Left kidney (tissue), 8 donors: ENCODE measurements at places on chromosomes 11 and 22.

DNA sequence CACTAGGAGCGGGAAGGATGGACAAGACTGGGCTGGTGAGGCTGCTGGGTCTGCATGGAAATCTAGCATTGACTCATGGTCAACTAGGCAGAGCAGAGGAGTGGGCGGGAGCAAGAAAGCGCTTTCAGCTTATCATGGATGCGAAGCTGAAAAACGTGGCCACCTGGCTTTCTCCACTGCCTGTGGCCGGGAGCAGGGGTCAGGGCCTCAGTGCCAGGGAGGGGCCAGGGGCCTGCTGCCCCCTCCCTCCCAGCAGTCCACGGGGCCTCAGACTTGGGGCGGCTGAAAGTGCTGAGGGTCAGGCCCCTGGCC lies 45.5 kb downstream of the ALX4 start:
- no peak for DNase-seq

- DNase-seq, result no peak
Measured at GRCh38 chr22:49617866-49618676, 209.6 kb downstream of the BRD1 start.

DNA sequence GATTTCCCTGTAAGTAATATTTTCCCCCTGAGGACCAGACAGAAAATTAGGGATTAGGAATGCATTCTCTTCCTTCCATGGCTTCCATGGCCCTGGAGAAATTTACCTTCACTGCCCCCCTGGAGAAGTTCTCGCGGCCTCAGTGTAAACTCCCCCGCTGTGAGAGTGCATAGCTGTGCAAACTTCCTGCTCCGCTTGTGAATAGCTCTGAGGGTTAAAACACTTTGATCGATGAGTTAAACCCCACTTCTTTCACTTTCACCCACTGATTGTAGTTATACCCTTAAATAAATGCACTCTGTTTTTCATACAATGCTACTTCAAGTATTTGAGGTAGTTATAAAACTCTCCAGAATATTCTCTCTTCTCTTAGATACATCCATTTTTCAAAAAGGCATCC lies 190.8 kb downstream of the DSCAML1 start:
- no peak for DNase-seq

GRCh38 chr11:116519499-116519898 lies 253.3 kb downstream of the BUD13 start:
- DNase-seq, result no peak
